ENCODE measurements at places on chromosomes 12 and 14.
A peak's percentile ranks its signal among the peaks of the same experiment; 100 is the strongest.

- H3K36me3 ChIP-seq, result peaks cover 6% of the 10 kb centered on the region
- no peak overlapping the region for H3K27ac ChIP-seq
- H3K4me3 ChIP-seq, result no peak overlapping the region
- no peak for DNase-seq
- H3K27me3 ChIP-seq, result no peaks in the 10 kb centered on the region
These were observed 25.9 kb downstream of the EPS8 start for GRCh38 chr12:15763328-15763727.

GRCh38 chr14:54427871-54428270 is 13.3 kb downstream of the CNIH1 start:
- peaks cover 10% of the 10 kb centered on the region for H3K36me3 ChIP-seq
- no peak overlapping the region for H3K4me3 ChIP-seq
- no peak for DNase-seq
- peaks cover 17% of the 10 kb centered on the region for H3K4me1 ChIP-seq
- H3K27ac ChIP-seq, result no peak overlapping the region
- no peaks in the 10 kb centered on the region for H3K27me3 ChIP-seq

DNA sequence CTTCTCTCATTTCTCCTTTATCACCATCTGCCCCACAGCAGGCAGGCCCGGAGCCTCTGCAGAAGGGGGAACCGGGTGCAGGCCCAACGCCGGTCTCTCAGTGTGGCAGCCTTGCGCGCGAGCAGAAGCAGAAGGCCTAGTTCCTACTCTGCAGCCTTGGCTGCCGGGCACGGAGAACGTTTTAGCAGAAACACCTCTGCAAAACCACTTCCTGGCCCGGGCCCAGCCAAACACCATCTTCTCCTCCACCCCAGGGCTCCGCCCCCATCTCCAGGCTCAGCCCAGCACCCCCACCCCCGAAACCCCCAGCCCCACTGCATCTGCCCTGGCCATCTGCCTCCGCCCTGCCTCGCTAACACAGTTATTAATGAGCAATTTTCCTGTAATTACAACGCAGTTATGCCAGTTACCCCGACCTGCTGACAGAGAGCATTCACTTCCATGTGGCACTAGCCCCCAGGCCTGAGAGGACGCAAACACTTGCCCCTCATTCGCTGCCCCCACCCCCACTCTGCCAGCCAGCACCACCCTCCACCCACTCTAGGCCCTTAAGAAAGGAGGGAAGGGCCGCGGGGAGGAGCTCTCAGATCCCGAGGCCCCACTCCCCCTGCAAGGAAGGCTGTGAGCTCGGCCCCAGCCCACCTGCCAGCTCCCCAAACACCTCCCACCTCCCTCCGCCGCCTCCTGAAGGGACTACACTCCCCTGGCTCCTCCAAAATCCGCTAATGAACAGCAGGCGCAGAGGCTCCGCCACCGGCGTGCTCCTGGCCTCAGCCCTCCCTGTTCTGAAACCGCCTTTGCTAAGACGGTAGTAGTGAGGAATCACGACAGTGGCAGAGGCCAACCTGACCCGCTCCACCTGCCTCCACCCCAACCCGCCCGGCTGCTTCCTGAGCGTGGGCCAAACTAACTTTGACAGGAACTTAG is 44.7 kb upstream of the FBRSL1 start:
- H3K4me1 ChIP-seq, result peaks cover 14% of the 10 kb centered on the region
- no peak for DNase-seq
- peak overlapping the region; percentile 94 for H3K27ac ChIP-seq
- H3K27me3 ChIP-seq, result peaks cover 22% of the 10 kb centered on the region

- H3K36me3 ChIP-seq, result peaks cover 5% of the 10 kb centered on the region
- H3K4me1 ChIP-seq, result no peaks in the 10 kb centered on the region
- H3K27ac ChIP-seq, result no peak overlapping the region
- no peaks in the 10 kb centered on the region for H3K27me3 ChIP-seq
These were observed 144.0 kb downstream of the HELB start for GRCh38 chr12:66446276-66446675.

DNA sequence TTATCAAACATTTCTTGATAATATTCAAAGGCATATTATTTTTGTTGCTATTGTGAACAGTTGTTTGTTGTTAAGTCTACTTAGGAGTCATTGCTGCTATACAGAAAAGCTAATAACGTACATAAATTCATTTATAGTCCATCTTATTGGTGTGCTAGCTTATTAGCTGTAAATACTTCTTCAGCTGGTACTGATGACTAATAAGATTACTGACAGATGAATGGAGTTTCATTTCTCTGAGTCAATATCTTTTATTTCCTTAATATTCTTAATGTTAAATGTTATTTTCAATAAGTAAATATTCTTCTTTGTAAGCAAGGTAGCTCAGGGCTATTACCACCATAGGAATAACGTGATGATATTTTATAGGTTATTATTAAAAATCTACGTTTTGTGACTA is 139.4 kb upstream of the SLCO1C1 start:
- no peak overlapping the region for H3K27ac ChIP-seq
- DNase-seq, result no peak
- H3K4me3 ChIP-seq, result no peak overlapping the region
- peaks cover 4% of the 10 kb centered on the region for H3K4me1 ChIP-seq
